SIG-M5 (cell line): ENCODE measurements at places on chromosomes 7 and 10.
A peak's percentile ranks its signal among the peaks of the same experiment; 100 is the strongest.

DNA sequence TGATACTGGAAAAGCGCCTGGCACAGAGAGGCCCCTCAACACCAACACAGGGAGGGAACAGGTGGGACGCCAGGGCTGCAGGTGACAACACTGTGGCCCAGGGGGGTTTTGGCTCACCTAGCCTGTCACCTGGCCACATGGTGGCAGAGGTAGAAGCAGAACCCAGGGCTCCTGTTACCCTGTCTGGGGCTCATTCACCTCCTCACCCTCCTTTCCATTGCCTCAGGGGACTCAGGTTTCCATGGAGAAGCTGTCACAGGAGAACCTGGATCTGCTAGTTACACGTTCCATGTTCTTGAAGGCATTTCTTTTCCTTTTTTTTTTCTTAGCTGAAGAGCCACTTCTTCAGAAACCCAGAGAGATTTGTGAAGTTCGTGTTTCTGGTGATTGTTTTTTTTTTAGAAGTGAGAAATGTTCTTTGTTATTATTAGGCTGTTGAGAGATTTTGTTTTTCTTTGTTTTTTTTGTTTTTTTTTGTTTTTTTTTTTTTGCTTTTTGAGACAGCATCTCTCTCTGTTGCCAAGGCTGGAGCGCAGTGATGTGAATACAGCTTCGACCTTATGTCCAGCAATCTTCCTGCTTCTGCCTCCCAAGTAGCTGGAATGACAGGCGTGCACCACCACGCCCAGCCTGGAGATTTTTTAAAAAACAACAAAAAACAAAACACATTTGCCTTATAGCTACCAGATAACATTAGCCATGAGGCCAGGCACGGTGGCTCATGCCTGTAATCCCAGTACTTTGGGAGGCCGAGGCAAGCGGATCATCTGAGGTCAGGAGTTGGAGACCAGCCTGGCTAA, 16.0 kb downstream of the DENND2A start:
- DNase-seq: no peak

GRCh38 chr7:138460649-138461607, 869 bp downstream of the TRIM24 start:
- DNase-seq: no peak

GRCh38 chr7:5767066-5767465, 14.4 kb downstream of the RNF216 start:
- no peak for DNase-seq

DNA sequence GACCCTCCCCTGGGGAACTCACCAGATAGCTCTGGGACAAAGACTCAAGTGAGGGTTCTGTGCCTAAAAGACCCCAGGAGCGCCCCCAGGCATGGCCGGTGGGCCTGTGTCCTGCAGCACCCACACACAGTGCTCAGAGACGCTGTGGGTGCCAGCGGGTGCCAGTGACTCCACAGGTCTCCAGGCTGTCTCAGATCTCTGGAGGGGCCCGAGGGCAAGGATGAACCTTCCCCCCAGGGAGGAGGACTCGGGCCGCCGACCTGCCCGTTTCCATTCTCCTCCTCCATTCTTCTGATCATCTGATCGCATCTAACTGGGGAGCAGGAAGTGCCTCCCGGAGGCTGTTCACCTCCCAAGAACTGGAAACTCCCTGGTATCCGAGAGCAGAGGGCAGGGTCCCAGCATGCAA, 980 bp downstream of the ADAM8 start:
- DNase-seq: no peak

- no peak for DNase-seq
Measured at GRCh38 chr10:104417637-104418292, 64.1 kb downstream of the CFAP58 start.

- no peak for DNase-seq
Measured at GRCh38 chr7:127792528-127793342, 140.7 kb downstream of the SND1 start.

DNA sequence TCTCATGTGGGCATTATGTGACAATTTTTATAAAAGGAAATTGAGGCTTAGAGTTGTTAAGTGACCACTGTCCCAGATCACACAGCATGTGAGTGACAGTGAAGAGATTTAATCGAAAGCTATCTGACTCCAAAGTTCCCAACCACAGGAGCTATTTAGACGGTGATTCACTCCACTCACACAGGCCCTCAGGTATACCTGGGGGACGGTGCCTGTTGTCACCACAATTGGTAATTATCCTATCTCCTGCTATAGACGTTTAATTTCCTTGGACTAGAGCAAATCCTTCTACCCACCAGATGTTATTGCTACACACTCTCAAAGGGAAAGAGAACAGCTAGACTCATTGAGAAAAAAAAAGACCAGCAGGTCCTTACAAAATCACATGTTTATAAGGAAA, 145.5 kb downstream of the KLF6 start:
- no peak for DNase-seq

DNA sequence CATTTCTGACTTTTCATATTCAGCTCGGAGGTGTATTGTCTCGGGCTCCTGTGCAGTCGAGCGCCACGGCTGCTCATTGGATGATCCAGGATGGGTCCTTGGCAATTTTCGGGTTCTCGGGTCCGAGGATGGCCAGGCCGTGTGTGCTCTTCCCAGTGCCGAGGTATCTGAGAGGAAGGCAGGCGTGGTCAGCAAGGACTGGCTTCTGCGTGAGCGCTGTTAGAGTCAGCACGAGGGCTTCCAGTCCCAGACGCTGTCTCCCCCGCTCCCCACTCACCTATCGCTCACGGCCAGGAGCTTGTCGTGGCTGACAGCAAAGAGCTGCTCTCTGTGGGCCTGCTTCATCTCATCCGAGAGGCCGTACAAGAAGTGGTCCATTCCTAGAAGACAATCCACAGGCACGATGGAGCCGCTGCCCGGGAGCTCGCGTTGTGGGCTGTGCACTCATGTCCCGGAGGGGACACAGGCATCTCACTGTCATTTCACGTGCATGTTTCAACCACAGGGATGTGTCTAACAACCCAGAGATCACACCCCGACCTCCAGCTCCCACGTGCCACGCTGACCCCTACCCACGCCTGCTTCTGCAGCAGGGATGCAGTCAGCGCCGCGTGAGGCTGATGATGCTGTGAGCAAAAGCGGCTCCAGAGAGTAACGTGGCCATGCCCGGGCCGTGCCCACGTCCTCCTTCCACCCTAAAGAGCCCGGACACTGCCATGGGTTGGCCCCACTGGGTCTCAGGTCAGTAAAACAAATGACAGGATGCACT, 34.4 kb downstream of the PITRM1 start:
- DNase-seq: no peak

DNA sequence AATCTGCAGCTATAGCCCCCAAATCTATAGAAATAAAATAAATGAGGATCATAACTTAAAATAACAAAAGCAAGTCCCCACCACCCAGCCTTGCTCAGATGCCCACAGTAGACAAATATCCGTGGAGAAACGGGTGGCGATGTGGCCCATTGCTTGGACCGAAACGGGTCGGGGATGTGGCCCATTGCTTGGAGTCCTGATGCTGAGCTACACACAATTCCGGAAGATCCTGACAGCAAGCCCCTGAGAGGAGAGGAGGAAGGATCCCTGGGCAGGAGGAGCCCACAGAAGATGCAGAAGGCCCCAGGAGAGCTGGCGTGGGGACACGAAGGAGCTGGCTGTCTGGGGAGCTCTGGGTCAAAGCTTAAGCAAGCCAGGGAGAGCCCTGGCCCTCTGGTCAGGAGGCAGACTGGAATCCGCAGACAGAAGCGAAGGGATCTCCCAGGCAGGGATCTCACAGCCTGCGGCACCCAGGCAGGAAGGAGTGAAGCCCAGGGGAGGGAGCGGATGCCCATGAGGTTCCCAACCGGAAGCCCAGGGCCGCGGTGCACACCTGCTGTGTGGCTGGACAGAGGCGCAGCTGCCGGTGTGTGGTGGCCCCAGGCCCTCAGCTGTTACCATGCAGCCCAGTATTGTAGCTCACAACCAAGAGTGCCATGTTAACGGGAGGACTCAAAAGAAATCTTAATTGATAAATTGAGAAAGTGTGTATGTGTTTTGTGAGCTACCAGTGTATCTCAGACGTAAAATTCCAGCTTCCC, 138.8 kb downstream of the ADARB2 start:
- no peak for DNase-seq

DNA sequence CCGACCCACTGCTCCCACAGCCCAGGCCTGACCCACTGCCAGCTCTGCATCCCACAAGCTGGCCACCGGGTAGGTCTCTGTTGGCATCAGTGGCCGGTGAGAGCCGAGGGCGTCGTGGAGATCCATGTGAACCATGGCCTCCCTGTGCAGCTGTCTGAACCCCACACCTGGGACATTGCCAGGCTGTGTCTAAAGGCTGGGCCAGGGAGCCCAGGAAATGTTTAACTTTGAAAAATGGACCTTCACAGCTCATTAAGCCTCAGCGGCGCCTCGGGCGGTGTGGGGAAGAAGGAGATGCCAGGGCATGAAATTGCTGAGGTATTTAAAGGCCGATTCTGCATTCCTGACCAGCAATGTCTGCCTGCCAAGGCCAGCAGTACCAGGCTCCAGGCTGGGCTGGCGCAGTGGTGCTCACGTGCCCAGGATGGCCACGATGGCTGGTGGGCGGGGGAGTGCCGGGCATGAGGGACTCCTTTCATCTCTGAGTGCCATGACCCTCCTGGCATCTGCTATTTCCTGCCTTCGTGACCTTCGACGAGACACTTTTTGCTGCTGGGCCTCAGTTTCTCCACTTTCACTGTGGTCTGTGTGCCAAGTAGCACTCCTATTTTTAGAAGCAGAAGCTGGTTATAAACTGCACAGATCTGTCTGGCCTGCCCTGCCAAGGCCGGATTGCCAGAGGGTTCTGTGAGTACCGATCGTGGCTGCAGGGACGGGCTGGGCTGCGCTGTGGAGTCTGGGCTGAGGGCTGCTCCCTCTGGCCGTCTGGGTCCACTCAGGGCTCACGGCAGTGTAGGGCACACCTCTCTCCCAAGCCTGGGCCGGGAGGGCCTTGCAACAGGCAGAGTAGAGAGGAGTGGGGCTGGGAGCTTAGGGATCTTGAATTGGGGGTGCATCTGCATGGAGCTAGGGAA, 21.8 kb downstream of the ELFN1 start:
- no peak for DNase-seq

- no peak for DNase-seq
Measured at GRCh38 chr7:122885583-122886356, 490 bp downstream of the CADPS2 start.

DNA sequence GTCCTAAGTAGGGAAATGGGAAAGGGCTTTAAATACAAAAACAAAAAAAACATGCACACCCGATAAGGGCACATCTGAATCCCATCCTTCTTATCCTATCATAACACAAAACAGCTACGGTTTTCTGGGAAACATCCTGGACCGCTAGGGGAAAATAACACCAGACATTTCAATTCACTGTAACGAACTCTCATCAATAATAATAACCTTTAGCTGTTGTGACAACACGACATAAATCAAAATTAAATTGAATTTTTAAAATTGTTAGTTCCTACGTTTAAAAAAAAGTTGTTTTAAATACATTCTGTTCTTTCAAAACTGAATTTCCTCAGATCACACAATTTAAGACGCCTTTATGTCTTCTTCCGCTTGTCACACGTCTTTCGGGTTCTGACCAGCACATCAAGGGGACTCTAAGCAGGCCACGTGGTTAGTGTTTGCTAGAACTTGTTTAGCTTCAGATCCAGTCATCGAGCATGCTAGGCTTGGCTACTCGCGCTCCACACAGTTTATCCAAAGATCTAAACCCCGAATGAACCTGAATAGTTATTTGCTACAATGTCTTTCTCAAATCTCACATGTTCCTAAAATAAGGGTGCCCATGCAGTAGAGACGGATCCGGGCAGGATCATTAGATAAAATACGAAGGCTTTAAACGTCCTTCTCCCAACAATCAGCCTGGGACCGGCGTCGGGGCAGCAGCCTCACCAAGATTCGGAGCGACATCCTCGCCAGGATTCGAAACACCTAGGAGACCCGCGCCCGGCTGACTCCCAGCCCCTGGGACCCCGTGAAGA, 839 bp downstream of the IKZF5 start:
- peak; percentile 20 for DNase-seq

- DNase-seq: no peak
Measured at GRCh38 chr7:99366646-99367045, 7.9 kb upstream of the ARPC1B start.

GRCh38 chr7:127667017-127667670, 15.2 kb downstream of the SND1 start:
- DNase-seq: no peak

GRCh38 chr10:123645615-123646014, 20.5 kb upstream of the GPR26 start:
- no peak for DNase-seq

DNA sequence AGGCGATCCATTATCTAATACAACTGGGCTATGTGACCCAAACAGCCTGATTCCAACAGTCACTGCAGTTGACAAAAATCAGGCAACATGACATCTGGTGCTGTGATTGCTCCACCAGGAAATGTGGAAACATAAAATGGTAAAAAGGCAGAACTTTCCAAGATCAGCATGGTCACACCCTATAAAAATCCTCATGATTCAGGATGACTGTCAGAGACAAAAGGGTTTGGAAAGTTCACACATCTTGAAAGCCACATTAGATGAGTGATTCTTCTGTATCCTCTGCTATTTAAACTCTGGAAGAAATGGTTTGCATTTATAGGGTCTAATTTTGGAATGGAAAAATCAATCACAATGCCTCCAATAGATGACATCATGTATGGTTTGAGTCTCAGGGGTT, 662.6 kb upstream of the IGFBP3 start:
- DNase-seq: no peak

- no peak for DNase-seq
Measured at GRCh38 chr7:116671681-116672595, at the start of gene MET. TSS of gene MET (plus strand) at chr7:116672196. CDS start at chr7:116699085, 26,889 bp downstream.

- DNase-seq: no peak
Measured at GRCh38 chr10:122878799-122879338, 512 bp downstream of the FAM24B start.

- DNase-seq: no peak
Measured at GRCh38 chr7:129780257-129780973, 168.9 kb downstream of the NRF1 start.

GRCh38 chr10:5391790-5392189, 12.8 kb downstream of the TUBAL3 start:
- DNase-seq: no peak

DNA sequence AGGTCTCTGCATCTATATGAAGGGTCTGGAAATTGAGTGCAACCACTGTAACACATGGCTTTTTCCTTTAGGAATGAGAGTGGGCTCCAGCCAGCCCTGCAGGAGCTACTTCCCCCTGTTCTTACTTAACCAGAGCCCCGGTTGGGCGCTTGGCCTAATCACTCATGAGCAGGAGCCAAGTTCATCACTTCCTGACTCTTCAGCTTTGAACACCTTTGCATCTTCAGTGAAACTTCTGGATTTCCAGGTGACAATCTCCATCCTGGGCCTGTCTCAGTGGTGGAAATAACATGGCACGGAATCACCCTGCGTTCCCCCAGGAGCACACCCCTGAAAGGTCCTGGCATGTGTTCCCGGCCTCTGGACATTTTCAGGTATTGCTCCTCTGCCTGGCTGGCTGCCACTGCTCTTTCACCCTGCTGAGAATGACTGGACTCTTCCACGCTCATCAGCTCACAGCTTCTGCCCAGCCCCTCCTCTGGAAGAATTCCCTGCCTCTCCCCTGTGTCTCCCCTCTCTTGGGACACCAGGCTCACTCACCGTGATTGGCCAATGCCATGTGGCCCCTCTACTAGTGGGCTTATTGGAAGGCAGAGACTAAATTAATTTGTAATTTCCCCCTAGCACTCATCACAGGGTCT, 229.1 kb upstream of the GRB10 start:
- DNase-seq: no peak
